NCI-H446 (cell line): ENCODE measurements at places on chromosomes 7 and 10.

- DNase-seq = no peak
These were observed 24.2 kb upstream of the ICA1 start for GRCh38 chr7:8286118-8286517.

- DNase-seq = peak; percentile 5
These were observed 42.9 kb upstream of the BHLHA15 start for GRCh38 chr7:98168181-98168903.

DNA sequence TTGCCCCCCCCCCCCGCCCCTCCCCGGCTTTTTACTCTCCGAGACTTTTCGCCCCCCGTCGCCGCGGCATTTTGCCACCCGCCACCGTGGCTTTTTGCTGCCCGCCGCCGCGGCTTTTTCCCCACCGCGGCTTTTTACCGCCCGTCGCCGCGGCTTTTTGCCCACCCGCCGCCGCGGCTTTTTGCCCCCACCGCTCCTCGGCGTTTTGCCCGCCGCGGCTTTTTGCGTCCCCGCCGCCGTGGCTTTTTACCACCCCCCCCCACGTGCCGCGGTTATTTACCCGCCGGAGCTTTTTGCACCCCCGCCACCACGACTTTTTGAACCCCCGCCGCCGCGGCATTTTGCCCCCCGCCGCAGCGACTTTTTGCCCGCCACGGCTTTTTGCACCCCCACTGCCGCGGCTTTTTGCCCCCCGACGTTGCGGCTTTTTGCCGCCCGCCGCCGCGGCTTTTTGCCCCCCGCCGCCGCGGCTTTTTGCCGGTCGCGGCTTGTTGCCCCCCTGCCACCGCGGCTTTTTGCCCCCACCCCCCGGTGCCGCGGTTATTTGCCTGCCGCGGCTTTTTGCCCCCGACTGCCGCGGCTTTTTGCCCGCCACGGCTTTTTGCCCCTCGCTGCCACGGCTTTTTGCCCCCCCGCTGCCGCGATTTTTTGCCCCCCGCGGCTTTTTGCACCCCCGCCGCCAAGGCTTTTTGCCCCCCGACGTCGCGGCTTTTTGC is 461.1 kb downstream of the ZNF33B start:
- no peak for DNase-seq

GRCh38 chr7:157301610-157302120 is 35.1 kb upstream of the DNAJB6 start:
- DNase-seq = no peak

DNA sequence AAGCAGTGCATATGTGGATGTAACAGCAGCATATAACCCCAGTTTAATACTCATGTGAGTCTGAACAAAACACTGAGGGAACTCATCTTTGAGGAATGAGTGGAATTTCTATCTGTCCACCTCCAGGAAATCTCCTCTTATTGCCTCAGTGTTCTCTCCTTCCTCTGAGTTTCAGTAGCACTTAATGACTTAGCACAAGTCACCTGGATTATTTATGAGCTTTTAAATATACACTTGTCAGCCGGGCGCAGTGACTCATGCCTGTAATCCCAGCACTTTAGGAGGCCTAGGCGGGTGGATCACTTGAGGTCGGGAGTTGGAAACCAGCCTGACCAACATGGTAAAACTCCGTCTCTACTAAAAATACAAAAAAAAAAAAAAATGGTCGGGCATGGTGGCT is 4.3 kb downstream of the LRRC20 start:
- DNase-seq = no peak
